Tibial artery (tissue), 4 donors: ENCODE measurements at places on chromosomes 6 and 20.

- DNase-seq, result no peak
These were observed 17.3 kb downstream of the PLN start for GRCh38 chr6:118565311-118565960.

GRCh38 chr20:21702553-21703470 is 2.7 kb upstream of the PAX1 start:
- DNase-seq, result no peak

GRCh38 chr20:22821796-22822195 is 213.3 kb upstream of the SSTR4 start:
- no peak for DNase-seq

DNA sequence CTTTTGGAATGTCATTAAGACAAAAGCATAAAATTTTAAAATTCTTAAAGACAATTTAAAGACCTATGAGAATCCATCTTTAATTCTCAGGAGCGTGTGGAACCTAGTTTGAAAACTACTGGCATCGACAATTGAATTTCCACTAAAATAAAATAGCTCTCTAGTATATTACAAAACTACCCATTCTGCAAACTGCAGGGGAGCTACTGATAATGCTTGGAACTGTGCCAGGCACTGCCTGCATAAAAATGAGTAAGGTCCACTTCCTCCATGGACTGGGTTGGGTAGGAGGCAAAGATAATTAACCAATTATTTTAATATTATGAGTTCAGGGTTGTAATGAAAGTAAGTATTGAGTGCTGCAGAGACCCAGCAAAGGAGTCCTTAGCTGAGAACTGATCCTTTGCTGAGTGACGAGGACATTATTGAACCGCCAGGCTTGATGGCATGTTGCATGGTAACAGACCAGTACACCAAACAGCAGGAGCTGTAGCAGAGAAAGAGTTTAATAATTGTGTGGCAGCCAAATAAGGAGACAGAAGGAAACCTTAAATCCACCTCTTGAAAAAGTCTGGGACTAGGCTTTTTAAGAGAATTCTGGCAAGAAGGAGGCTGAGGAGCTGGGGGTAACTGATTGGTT is 261.3 kb downstream of the ESR1 start:
- DNase-seq, result no peak

GRCh38 chr20:58102744-58103516 is 125.5 kb downstream of the ANKRD60 start:
- no peak for DNase-seq

DNA sequence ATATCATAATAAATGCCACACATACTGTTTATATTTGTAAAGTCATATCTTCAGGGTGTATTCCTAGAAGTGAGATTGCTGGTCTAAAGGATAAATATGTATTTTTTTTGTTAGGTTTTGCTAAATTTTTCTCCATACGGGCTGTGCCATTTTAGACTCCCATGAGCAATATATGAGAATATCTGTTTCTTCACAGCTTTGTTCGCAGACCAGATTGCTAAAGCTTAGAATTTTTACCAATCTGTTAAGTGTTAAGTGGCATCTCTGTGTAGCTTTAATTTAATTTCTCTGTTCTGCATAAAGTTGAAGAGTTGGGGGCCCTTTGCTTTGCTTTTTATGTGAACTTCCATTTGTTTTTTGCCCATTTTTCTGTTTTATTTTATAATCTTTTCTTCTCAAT is 32.3 kb upstream of the NUS1 start:
- DNase-seq, result no peak

DNA sequence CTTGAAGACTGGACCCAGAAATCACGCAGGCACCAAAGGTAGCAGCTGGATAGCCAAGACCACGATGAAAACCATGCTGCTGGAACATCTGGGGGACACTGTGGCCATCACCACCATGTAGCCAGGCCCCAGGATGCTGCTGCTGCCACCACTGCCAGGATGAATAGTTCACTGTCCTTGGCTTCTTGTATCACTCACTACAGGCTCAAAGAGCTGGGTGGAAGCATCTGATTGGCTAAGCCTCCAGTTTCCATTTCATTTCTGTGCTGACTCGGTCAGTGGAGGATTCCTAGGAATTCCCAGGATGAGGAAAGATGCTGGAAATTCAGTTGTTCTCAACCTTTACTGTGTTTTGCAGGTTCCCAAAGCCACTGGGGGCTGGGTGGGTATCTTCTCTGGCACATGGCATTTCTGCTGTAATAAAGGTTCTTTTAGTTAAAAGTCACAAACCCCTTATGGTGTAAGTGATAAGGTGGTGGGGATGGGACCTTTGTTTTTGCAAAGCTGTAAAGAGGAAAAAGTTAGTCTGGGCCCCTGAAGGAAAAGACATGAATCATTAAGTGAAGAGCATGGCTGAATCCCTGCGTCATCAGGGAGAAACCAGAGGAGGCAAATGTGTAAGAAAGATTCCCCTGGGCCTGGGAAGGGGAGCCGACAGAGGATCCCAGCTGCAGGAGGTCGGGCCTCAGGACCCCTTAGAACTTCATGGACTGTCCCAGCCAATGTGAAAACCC is 75.6 kb upstream of the RNF24 start:
- no peak for DNase-seq

- DNase-seq, result no peak
These were observed 25.9 kb downstream of the NEDD9 start for GRCh38 chr6:11206576-11206975.

DNA sequence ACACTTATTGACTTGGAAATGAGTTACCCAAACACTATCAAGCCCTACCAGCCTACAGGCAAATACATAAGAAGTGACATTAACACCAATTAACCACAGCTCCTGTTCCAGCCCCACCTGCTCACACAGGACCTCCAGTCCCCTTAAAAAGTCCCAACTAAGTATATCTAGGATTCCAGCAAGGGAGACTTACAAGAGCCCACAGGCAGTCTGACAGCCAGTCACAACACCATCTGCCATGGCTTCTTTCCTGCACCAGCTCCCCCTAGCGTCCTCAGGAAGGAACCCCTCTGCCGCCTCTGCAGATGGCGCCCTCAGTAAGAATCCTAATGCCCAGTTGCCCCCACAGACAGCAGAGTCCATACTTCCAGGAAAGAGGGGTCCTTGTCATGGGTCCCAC is 122.1 kb downstream of the HIVEP2 start:
- DNase-seq, result no peak

GRCh38 chr20:50320901-50321796 is 130.5 kb downstream of the CEBPB start:
- peak; percentile 94 for DNase-seq

GRCh38 chr6:2237001-2237400 is 8.4 kb downstream of the GMDS start:
- DNase-seq, result no peak

DNA sequence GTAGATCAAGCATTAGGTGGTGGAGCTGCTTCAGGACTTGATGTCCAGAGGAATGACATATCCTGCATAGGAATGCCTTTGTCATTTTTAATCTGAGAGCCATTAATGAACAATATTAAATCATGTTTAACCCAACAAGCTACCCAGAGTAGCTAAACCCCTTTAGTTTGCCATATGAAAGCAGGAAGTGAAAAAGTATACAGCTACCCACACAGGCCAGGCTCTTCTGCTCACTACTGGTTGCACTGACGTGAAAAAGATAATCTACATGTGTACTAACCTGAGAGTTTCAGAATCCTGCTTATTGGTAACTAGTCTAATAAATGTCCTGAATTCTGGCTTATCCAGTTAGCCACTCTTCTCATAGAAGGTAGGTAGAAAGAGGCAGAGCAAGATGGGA is 19.9 kb downstream of the GLYATL3 start:
- no peak for DNase-seq

GRCh38 chr20:16539280-16540021 is 33.8 kb downstream of the KIF16B start:
- DNase-seq, result no peak

DNA sequence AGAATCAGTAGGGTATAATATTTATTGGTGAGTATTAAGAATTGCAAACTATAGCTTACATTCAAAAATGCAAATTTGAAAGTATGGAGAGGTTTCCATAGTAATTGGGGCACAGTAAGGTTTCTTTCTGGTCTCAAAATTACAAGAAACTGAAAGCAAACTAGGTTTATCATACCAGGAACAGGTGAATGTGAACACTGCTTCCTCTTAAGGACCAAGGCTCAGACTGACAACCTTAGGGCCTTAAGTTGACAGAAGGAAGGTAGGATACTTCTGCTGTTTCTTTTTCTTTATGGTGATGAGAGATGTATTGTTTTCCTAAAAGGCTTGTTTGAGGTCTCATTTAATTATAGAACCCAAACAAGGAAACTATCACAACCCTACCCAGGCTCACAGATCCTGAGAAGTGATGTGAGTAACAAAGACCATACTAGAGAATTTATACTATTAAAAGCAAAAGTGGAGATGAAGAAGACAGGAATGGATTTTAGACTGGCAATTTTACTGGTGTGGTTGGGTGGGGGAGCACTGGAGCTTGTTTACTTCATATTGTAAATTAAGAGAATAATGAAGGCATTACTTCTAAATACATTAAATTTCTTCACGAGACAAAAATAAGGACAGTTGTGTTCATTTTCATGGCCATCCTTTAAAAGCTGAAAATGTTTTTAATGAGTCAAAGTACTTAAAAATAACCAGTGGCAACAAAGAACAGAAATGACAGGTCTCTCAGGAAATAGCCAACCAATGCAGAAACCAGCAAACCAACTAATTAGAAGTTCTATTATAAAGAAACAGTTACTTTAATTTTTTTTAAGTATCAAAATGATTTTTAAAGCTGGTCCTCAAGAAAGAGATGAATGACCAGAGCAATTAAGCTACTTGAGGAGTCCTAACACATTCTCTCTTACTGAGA is 21.3 kb downstream of the STAU1 start:
- no peak for DNase-seq

DNA sequence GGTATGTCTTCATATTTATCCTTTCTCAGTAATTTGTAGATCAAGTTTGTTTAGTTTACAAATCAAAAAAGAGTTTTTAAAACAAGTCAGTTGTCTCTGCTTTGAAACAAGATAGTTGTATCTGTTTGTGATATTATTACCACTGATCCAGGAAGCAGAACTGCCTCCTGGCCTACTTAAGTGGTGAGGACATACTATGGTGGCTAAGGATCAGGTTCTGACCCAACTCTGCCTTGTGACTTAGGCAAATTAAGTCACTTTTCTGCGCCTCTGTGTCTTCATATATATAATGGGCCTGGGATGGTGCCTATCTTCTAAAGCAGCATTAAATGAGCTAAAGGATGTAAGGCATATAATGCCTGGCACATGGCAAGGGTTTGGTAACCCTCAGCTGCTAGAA is 8.7 kb downstream of the ANKS1A start:
- DNase-seq, result no peak

DNA sequence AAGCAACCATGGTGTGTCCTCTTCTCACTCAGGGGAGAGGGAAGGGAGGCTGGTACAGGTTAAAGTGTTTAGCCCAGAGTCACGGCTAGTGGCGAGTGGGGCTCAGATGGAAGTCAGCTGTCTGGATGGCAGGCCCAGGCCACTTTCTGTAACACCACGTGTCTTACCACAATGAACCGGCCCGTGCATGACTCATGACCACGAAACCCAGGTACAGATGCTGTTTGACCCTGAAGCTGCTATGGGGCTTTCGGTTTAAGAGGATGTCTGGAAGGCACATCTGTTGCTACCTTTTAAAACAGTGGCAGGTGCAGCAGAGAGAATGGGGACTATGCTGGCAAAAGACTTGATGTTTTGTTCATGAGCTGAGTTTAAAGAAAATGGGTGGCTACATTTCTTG is 36.5 kb upstream of the MPC1 start:
- peak; percentile 18 for DNase-seq

- no peak for DNase-seq
These were observed 23.4 kb downstream of the COL21A1 start for GRCh38 chr6:56223995-56224394.

DNA sequence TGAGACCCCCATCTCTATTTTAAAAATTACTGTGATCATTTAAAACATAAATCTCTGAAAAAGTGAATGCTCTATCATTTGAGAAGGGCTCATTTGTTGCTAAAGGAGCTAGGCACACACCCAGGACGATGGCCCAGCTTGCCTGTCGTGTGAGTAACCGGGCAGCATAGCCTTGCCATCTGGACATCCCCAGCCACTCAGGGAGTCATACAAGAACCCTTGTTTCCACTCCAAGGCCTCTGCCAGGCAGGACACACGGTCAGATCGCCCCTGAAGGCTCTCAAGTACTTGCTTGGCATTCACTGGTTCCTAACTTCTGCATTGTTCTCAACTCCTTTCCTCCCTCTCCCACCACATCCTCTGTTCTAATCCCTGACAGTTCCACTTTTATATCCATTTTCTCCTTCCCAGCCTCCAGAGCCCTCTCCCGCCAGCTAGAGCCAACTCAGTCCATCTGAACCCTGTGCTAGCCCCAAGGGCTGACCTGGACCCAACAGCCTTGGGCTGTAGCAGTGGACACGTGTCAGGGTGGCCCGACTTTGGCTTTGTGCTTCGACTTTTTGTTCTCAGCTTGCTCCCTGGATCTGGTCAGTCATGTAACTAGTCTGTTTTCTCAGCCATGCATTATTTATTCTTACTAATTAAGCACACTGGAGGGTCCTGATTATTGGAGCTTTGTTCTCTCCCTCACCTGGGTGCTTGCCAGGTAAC is 15.7 kb upstream of the EZR start:
- DNase-seq, result no peak

DNA sequence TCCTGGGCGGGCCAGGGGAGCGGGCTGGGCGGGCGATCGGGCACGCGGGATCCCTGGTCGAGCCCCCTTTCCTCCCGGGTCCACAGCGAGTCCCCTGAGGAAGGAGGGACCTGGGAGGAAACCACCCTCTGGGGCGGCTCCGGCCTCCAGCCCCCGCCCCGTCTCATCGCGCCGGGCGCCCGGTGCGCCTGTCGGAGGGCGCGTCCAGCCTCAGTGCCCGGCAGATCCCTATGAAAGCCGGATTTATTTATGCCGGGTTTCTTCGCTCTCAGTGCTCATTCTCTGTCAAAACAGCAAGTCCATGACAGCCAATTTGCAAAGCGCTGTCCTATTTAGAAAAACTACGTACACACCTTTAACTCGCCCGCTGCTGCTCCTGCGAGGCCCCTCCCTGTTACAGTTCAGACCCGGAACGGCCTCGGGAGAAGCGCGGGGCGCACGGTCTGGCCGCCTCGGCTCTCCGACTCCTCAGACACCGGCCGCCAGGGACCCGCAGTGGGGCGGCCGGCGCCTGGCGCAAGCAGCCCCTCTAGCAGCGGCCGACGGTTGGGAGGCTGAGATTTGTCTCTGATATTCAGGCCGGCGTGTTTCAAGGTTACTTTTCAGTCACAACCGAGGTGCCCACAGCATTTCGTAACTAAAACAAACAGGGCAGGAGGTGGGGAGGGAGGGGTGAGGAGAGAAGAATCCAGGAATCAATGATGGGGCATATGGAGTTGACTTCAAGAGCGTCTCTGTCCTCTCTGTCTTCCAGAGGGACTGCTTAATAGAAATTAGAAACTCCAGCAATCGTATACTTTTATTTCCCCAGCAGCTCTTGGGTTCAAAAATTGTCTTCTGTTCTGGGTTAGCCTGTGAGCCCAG is 782 bp upstream of the FOXA2 start:
- DNase-seq, result no peak

DNA sequence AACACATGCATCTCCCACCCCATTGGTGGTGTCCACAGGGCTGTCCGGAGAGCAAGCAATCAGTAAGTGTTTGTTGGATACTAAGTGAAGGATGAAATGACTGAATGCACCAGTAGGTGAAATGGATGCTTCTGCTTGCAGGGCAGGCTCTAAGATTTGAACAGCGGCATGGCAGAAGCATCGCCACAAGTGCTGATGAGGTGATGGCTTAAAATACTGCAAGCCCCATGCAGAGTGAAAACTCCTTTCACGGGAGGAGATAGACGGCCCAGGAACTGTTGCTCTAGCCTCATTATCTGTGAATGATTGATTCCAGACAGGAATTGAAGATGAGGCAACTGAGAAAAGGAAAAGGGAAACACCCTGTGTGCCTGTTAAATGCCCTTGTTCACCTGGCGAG is 158.9 kb downstream of the LY86 start:
- no peak for DNase-seq

- DNase-seq, result no peak
These were observed 3.5 kb downstream of the FKBP1C start for GRCh38 chr6:63214816-63215215.
